ENCODE measurements at places on chromosomes 2 and 18.
A peak's percentile ranks its signal among the peaks of the same experiment; 100 is the strongest.

DNA sequence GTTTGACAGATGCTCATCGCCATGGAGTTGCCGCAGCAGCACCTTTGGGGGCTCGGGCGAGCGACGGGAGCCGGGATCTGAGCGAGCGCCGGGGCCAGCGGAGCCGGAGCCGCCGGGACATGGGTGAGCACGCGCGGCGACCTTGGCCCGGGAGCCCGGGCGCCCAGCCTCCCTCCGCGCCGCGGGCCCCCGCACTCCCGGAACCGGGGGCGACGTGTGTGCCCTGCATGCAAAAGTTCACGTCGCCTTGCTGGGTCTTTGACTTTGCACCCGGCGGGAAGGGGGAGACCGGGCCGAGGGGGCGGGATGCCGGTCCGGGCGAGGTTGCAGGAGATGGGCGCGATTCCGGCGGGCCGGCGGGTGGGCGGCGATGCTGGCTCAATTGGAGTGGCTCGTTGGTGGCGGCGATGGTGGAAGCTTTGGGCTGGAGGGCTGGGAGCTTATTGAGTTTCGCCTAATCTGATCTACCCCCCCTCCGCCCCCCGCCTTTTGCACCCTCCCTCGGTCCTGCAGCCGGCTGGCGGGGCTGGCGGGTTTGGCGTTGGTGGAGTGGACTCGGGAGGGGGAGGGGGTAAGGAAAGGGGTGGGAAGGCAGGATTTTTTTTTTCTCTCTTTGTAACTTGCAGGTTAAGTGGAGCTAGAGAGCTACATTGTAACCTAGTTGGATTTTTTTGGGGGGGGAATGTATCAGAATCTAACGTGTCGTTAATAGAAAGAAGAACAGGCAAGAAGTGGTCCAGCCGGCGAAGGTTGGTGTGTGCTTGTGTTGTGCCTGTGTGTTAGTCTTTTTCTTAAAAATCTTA lies at the start of gene SETBP1:
Gene SETBP1, plus strand, starts transcription at position 616 of the 803 bp plus-strand sequence. CDS start 20,459 bp downstream, outside the sequence.
- DNase-seq: peak; percentile 78

- DNase-seq: no peak
These were observed 5.3 kb downstream of the LOXL3 start for GRCh38 chr2:74548285-74548899.

GRCh38 chr2:143251681-143252080 lies 122.5 kb downstream of the ARHGAP15 start:
- DNase-seq: no peak

DNA sequence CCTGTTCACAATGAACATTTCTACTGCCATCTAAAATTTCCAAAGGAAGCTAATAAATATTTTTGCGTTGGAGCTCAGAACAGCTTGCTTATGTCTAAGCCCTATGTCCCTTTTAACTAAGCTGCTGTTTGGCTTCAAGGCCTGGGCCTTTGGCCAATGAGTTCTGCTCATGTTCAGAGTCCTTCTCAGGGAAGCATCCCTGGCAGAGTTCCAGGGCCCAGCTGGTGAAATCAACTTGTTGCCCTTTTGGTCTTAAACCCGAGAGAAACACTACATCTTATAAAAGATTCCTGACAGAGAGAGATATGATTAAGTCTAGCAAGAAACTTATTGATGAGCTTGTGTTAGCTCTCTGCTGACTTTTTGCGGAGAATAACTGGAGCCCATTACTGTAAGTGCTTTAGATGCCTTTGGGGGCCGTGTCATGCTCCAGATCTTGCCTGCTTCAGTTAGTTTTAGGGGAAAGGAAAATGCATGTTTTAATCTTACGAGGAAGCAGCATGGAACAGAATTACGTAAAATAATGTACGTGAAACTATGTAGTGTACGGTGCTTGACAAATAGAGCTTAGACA lies 102.5 kb upstream of the NOSTRIN start:
- DNase-seq: no peak

DNA sequence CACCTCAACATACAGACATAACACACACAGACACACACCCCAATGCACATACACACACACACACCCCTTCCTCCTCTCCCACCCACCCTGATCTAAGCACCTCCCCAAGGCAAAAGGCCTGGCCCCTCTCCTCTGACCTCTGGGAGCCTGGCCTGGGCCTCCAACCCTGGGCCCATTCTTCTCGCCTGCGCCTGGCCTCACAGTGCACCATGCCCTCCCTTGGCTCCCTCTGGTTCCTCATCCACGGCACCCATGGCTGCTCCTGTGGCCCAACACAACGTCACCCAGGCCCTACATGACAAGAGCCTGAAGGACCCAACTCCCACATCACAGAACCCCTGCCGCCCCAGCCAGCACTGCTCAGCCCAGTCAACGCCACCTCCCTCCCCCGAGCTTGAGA lies 281.3 kb downstream of the CELF4 start:
- no peak for DNase-seq

- no peak for DNase-seq
These were observed 17.6 kb downstream of the TTC32 start for GRCh38 chr2:19883971-19884720.

- no peak for DNase-seq
These were observed 129.8 kb downstream of the AFF3 start for GRCh38 chr2:100012561-100012960.

GRCh38 chr2:108806371-108807113 lies 20.0 kb downstream of the CCDC138 start:
- DNase-seq: no peak

- DNase-seq: peak; percentile 81
These were observed 33.3 kb downstream of the POLR1A start for GRCh38 chr2:86072271-86072858.
